ENCODE measurements at places on chromosomes 2 and 18.

DNA sequence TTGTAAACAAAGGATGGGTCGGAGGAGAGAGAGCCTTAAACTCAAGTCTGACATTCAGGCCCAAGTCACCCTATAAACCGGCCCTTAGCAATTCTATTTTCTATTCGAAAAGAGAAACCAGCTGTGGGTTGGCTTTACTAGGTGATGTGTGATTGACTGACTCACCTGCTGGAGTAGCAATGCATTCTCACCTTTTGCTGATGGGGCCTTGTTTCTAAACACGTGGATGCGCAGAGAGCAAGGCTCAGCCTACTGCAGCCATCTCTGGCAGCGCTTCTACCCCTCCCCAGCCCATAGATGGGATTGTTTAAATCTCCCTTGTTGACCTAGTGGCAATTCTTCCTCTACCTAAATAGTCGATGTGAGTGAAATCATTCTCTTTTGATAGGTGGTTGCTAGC lies 138.5 kb downstream of the MEIS1 start:
- no peak for DNase-seq

DNA sequence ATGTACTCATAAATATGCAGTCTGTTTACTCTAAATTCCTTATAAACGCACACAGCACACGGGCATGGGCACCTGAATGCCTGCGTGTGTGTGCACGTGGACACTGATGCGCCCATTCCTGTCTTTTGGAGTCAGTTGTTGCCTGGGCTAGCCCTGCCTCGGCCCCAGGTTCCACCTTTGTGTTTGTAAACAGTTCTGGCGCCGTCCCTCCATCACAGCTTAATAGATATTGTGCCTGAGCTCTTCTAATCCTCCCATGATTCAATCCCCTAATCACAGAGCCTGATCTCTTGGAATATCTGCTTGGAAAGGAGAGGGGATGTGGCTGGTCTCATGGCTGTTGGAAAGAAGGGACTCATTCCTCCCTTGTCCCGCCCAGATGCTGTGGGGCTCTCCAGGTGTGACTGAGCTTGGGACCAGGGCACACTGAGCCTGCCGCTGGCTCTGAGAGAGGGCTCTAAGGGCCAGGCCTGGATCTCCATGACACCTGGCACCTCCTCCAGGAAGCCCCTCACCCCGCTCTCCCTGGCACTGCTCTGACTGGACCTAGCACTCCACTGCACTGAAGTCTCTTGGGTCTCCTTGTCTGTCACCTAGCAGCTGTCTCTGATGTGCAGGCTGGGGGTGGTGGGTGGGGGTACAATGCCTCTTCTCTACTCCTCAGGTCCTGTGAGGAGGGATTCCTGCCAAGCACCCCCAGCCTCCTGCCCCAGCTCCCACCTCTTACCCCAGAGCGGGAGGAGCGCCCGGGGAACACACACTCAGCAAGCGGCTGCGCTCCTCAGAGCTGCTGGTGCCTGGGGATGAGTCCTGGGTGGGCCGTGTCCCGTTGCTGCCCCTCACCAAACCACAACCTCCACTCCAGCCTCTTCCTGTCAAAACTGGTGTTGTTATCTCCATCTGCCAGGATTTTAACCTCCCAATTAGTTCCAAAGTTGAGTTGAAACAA lies 181.3 kb downstream of the INHBB start:
- no peak for DNase-seq

- no peak for DNase-seq
These were observed 1313.7 kb upstream of the NRXN1 start for GRCh38 chr2:52345676-52346075.

DNA sequence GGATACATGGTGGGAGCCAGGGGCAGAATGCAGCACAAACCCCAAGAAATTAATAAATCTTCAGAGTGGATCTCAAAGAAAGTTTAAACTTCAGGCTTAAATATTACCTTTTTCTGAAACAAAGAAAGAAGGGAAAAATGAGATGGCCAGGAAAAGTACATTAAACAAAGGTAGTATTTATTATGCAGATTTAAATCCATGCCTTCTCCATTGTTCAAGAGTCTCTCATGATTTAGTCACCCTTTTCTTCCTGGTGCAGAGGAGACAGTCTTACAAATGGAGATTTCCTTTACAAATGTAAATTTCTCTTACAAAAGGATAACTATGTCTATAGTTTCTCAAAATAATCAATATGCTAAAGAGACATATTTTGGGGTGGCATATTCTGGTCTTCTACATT lies 33.4 kb upstream of the PPM1B start:
- no peak for DNase-seq

DNA sequence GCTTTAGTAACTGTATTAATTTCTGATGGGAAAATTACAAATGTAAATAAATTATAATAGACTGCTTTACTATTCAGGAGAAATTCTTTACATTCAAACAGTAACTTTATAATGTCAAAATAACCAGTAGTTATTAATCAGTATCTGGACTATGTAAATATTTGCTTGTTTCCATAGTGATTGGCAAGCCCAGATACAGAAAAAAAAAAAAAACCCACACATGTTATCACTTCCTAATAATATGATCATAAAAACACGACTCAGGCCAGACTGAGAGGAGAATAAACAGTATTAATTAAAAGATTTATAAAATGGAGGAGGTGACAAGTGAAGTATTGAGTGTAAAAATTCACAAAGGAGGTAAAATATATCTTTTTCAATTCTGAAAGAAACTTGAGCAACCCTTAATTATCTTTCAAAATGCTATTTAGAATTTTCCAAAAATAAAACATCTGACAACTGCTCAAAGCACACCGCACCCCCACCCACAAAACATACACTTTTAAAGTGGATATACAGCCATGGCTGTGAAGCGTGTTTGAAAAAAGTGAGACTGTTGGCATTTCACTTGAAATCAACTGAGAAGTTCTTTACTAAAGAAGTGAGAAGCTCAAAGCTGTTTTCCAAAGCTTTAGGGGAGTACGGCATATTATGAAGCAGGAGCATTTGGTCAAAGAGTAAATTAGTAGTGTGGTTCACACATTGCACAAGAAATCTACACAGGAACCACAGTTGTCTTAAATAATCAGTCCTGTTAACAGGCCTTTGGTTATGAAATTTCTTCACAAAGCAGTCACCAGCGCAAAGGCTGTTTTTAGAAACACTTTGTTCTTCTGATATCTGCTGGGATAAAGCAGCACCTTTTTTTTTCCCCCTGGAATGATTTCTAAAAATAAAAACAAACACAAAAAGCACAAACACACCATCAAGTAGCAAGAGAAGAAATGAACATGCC lies 475.8 kb downstream of the TXNL1 start:
- no peak for DNase-seq

GRCh38 chr2:191122638-191123294 lies 28.0 kb downstream of the STAT4 start:
- DNase-seq: no peak

GRCh38 chr18:52657043-52657805 lies 317.2 kb downstream of the DCC start:
- no peak for DNase-seq

GRCh38 chr18:72336786-72337185 lies 207.4 kb downstream of the CBLN2 start:
- DNase-seq: no peak

DNA sequence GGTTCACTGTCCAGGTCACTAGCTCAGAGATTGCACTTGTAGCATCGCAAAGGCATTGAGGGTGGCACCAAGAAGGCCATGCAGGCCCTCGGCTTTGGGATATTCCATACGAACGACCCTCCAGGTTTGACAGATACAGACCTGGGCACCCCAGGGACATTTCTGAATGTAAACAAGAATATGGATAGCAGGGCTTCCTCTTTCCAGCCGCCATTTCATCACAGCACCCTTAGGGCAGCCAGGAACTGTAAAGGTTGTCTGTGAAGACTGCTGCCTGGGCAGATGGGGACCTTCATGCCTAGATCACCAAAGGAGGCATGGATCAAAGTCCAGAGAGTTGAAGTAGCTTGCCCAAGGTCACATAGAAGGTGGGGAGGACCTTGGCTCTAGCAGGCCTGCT lies 70.5 kb downstream of the ACTR2 start:
- DNase-seq: no peak

- DNase-seq: no peak
These were observed 44.5 kb downstream of the SUMO1 start for GRCh38 chr2:202193881-202194353.

DNA sequence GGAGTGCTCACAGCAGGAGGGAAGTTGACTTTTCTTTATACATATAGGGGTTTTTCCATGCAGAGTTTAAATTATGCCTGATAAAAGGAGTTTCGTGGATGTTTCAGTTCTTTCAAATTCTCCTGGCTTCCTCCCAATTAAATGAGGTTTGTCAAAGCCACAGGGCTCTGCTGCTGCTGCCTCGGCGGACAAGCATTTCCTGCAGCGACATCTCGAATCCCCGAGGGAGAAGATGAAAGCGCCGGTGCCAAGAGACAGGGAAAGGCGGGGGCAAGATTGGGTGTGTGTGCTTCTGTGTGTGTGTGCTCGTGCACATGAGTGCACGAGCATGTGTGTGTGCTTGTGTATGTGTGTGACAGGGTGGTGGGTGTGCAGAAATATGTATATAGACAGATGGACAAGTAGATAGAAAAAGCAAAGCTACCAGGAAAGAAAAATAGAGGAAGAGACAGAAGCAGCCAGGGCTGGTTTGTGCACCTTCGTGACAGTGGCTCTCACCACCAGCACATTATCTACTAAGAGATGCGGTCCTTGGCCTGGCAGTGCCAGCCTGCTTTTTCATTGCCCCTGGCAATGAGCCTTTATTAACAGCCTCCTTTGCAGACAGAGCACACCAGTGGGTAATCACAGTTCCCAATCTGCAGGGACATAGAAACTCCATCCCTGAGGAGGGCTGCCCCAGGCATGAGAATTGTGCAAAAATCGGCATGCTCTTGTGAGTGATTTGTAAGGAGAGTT lies 76.2 kb downstream of the CDK15 start:
- DNase-seq: peak; percentile 55

- no peak for DNase-seq
These were observed 143.3 kb upstream of the ID2 start for GRCh38 chr2:8538531-8538930.

DNA sequence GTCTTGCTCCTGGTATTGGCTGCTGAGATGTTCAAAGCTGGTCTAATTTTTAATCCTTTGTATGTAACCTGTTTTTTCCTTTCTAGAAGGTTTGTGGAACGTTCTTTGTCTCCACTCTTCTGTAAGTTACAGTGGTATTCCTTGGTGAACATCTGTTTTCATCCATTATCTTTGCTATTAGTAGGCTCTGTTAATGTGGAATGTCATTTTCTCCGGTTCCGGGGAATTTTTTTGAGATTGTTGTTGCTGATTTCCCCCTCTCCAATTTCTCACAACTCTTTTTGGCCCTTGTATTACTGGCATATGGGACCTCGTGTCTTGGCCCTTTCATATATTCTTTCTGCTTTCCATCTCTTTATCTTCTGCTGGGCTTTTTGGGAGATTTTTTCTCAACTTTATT lies 63.4 kb downstream of the LCLAT1 start:
- no peak for DNase-seq

DNA sequence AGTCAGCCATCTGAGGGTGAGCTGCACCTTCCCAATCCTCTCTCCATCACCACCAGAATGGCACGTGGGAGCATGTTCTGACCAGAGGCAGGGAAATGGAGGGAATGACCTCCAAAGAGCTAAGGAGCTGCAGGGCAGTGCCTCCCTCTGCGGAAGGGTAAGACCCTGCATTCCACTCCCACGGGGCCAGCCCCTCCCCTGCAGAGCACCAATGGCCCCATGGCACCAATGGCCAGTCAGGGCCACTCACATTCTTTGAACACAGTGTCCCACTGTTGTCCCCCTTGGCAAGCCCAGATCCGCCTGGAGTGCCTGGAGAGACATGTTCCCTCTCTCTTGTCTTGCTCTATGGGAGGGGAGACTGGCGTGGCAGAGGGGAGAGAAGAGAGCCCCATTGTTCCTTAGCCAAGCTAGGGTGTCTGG lies 164.4 kb downstream of the TNS1 start:
- no peak for DNase-seq

- DNase-seq: no peak
These were observed 104.6 kb downstream of the TPGS2 start for GRCh38 chr18:36724169-36724568.

GRCh38 chr2:32489061-32489460 lies 132.2 kb downstream of the BIRC6 start:
- no peak for DNase-seq

GRCh38 chr2:21890716-21891115 lies 766.9 kb downstream of the TDRD15 start:
- DNase-seq: no peak

DNA sequence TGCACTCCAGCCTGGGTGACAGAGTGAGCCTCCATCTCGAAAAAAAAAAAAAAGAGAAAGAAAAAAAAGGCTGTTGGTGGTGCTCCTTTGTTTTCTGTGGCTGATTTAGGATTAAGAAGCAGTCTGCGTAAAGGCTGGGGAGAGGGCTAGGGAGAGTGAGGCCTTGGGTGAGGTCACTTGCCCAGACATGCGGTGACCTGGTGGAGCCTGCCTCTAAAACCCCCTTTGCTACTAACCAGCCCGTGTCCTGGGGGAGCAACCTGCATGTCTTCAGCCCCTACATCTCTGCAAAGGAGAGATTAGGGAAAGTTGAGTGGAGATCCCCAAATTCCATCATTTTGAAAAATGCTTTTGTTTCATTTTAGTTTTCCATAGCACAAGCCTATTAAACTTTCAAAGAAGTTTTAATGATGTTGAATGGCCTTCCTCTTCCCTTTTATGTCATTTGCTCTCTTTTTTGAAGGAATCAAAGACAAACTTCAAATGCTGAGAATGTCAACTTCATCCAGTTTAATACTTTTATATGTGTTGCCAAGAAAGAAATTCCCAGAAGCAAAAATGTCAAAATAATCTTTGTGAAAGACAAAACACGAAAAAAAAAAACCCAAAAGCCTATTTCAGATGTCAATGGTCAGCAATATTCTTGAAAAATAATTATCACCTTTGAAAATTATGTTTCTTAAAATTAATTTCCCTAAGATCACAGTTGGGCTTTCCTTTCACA lies 38.9 kb upstream of the RALBP1 start:
- DNase-seq: no peak

GRCh38 chr2:182077448-182078142 lies 91.9 kb downstream of the PPP1R1C start:
- DNase-seq: peak; percentile 32

GRCh38 chr2:62379566-62379965 lies 126.4 kb downstream of the TMEM17 start:
- no peak for DNase-seq

DNA sequence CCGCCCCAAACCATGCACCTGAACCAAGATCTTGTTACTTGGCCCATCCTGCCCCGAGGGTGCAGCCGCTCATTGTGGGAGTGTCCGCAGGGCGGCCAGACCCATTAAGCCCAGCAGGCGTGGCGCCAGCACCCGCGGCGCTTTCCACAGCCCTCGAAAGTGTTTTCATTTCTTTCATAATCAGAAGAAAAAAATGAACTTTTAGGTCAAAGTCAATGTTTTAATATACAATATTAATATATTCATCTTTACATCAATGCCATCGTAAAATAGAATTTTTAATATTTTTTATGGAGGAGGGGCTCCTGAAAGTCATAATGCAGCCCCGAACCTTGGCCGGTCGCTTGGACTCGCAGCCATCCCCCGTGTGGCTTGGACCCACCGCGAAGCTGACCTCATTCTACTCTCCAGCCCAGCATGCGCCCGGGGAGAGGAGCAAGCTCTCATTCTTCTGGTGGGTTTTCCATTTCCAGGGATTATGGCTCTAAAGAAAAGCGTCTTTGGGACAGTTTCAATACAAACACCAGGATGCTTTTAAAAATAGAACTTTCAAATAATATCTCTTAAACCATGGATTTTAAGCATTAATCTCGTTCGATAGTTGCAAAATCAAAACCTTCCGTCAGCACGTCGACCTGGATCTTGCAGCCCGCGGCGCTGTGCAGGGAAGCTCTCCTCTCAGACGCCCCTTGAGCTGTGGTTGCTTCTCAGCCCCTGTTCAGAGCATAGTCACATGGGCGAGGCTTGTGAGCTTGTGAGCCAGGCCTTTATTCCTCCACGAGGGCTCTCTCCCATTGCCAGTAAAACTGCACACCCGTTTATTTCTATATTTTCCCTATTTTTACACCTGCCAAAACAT lies 17.2 kb upstream of the ASB1 start:
- DNase-seq: peak; percentile 55
